ENCODE measurements at places on chromosomes 3 and 15.
A peak's percentile ranks its signal among the peaks of the same experiment; 100 is the strongest.

DNA sequence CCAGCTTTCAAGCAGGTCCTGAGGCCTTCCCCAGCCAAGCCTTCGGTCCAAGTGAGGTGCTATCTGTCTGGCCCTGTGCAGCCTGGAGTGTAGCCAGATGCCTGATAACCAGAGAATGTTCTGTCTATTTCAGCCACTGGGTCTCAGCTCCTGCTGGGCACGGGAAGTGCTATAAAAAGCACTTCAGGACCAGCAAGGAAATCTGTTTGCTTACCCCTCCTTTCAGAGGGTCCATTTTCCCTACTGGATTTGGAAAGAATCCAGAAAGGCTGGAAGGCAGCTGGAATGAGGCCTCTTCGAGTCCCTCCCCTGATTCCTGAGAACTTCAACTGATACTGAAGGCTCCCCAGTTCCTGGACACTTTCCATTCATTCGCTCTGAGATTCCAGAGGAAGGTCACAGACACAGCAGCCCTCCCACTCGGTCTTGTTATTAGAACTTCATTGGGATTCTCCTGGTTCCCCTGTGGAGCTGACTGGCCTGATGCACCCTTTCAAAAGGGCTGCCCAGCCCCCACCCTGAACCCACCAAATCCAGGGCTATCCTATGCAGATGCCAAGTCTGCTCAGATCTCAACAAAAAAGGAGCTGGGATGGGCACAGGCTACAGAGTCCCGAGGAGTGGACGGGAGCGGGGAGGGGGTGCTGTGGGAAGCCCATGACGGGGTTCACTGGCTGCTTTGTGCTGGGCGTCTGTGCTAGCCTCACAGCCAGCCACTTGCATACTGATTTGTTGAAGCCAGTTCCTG lies 70.4 kb downstream of the UMPS start:
- DNase-seq, result no peak
- H3K4me1 ChIP-seq, result peaks cover 4% of the 10 kb centered on the region
- no peaks in the 10 kb centered on the region for H3K27me3 ChIP-seq
- H3K36me3 ChIP-seq, result peaks cover 93% of the 10 kb centered on the region
- peak overlapping the region; percentile 32 for H3K27ac ChIP-seq
- H3K4me3 ChIP-seq, result no peak overlapping the region

GRCh38 chr3:139679220-139679775 lies 1.5 kb upstream of the NMNAT3 start:
- no peaks in the 10 kb centered on the region for H3K4me1 ChIP-seq
- H3K27ac ChIP-seq, result no peak overlapping the region
- H3K27me3 ChIP-seq, result peaks cover 40% of the 10 kb centered on the region
- no peaks in the 10 kb centered on the region for H3K36me3 ChIP-seq
- no peak overlapping the region for H3K4me3 ChIP-seq

DNA sequence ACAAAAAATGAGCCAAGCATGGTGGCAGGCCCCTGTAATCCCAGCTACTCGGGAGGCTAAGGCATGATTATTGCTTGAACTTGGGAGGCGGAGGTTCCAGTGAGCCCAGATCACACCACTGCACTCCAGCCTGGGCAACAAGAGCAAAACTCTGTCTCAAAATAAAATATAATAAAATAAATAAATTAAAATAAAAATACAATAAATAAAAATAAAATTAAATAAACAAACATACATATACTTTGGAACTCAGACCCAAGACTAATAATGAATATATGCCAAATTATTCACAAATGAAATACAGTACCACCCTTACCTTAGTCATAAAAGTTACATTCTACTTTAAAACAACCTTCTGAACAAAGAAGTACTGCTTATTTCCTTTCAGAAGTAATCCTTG lies 81.8 kb downstream of the SCAPER start:
- H3K36me3 ChIP-seq, result no peaks in the 10 kb centered on the region
- no peaks in the 10 kb centered on the region for H3K4me1 ChIP-seq
- DNase-seq, result no peak
- no peak overlapping the region for H3K4me3 ChIP-seq
- no peak overlapping the region for H3K27ac ChIP-seq
- H3K27me3 ChIP-seq, result no peaks in the 10 kb centered on the region

- H3K27ac ChIP-seq, result no peak overlapping the region
- H3K36me3 ChIP-seq, result peaks cover 7% of the 10 kb centered on the region
- H3K4me3 ChIP-seq, result no peak overlapping the region
- H3K27me3 ChIP-seq, result no peaks in the 10 kb centered on the region
- DNase-seq, result no peak
Measured at GRCh38 chr15:56950979-56951378, 32.5 kb downstream of the TCF12 start.

- H3K36me3 ChIP-seq, result peaks cover 29% of the 10 kb centered on the region
- no peak overlapping the region for H3K27ac ChIP-seq
- no peak for DNase-seq
- H3K4me3 ChIP-seq, result no peak overlapping the region
Measured at GRCh38 chr3:193680220-193680619, 87.2 kb downstream of the OPA1 start.

DNA sequence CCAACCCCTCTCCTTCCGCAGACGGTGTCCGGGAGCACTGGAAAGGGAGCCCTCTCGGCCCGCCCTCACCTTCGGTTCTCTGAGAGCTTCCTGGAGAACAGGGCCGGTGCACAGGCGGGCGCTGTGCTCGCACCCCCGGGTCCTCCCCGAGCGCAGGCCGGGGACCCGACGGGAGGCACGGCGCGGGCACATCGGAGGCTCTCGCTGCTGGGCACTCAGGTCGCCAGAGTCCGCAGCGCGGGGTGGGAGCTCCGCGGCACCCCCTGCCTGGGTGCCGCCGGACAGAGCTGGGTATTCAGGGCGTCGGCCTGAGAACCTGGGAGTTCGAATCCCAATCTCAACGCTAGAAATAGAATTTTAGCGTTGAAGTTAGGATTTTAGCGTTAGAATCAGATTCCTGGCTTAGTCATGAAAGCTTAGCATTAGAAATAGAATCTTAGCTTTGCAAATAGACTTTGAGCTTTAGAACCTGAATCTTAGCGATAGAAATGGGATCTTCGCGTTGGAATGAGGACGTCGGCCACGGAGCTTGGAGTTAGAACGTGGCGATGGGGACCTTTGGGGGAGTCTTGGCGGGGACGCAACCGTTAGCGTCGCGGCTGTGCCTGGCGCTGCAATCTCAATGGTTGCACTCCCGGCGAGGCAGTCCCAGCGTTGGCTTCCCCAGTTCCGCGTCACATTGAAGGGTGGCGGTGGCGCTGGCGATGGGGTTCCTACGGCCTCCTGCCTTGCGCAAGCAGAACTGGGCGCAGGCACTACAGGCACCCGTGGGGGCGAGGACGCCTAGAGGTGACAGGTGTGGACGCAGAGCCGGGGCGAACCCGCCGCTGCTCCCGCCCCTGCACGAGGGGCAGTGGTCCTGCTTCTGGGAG lies 549 bp downstream of the TRH start:
- DNase-seq, result peak; percentile 71
- H3K4me1 ChIP-seq, result no peaks in the 10 kb centered on the region
- peaks cover 97% of the 10 kb centered on the region for H3K27me3 ChIP-seq
- no peaks in the 10 kb centered on the region for H3K36me3 ChIP-seq
- no peak overlapping the region for H3K27ac ChIP-seq
- peak overlapping the region; percentile 69 for H3K4me3 ChIP-seq

DNA sequence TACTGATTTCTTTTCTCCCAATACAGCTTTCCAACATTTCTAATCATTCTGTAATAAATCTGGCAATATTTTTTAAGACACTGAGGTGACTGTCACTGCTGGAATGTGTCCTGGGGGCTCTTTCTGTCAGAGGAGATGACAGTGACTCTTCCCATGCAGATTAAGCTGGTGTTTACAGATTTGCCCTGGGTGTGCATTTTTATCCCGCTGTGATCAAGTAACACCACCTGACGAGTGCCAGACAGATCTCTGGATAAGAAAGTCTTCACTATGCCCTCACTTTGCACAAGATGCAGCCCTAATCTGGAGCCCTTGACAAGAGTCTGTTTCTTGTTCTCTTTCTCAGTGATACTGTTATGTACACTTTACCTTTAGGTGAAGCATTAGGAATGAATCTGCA lies 477.7 kb downstream of the ZIC1 start:
- no peaks in the 10 kb centered on the region for H3K27me3 ChIP-seq
- peak overlapping the region; percentile 34 for H3K27ac ChIP-seq
- H3K36me3 ChIP-seq, result no peaks in the 10 kb centered on the region
- H3K4me1 ChIP-seq, result peaks cover 15% of the 10 kb centered on the region

DNA sequence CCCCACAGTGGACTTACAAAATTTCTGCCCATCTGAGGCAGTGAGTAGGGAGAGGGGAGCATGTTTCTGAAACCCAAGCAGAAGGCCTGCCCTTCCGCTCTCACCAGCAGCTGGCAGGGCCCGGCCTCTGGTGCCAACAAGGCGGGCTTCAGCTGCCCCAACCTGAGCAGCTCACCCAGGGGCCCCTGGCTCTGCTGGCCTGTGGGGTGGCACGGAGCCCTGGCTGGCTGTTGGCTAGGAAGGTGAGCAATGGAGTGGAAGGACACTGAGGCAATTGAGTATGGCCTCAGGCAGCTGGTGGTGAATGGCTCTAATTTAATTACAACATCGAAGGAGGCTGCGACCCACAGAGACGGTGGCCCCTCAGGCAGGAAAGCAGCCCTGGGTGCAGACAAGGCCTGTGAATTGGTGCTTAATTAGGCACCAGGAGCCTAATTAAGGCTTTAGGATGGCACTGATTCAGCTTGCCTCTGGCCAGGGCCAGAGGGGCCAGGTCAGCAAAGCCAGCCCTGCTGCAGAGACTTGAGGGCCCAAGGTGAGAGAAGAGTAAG lies 60.9 kb downstream of the ST8SIA2 start:
- peaks cover 5% of the 10 kb centered on the region for H3K4me1 ChIP-seq
- H3K4me3 ChIP-seq, result no peak overlapping the region
- H3K27me3 ChIP-seq, result no peaks in the 10 kb centered on the region

DNA sequence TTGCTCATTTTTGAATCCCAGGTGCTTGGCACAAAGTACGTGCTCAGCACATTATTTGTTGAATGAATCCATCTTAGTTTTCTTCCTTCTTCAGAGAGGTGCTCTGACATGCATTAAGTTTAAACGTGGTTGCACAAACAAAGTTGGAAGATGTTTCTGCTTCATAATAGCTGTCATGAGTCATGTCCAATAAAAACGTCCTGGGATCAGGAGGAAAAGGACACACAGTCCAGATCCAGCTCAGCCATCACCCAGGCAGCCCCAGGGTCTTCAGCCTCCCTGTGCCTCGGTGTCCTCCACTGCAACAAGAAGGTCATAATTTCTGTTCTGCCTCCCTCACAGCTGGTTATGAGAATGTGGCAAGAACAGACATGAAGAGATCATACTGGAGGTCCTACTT lies 55.4 kb downstream of the CCNL1 start:
- H3K27ac ChIP-seq, result no peak overlapping the region
- H3K36me3 ChIP-seq, result no peaks in the 10 kb centered on the region
- no peak for DNase-seq
- H3K4me3 ChIP-seq, result no peak overlapping the region
- H3K27me3 ChIP-seq, result no peaks in the 10 kb centered on the region

GRCh38 chr3:87260270-87260669 lies 16.1 kb downstream of the POU1F1 start:
- no peak overlapping the region for H3K4me3 ChIP-seq
- no peak overlapping the region for H3K27ac ChIP-seq
- no peaks in the 10 kb centered on the region for H3K4me1 ChIP-seq

DNA sequence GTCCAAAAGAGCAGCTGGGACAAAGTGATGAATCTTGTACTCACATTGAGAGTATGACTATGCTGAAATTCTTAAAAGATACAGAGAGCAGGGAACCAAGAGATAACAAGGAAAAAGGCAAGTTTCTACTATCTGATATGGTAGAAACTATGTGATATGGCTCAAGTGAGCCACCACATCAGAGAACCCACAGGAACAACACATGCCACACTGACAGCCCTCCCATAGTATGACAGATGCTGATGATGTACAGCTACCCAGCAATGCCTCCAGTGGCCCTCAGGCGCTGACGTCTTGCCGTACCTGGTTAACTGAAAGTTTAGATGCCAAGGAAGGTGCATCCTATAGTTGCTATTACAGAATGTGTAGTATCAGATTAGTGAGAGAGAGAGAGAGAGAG lies 42.4 kb downstream of the CHAC1 start:
- H3K36me3 ChIP-seq, result peaks cover 74% of the 10 kb centered on the region
- no peak overlapping the region for H3K4me3 ChIP-seq
- no peaks in the 10 kb centered on the region for H3K27me3 ChIP-seq
- H3K4me1 ChIP-seq, result peaks cover 6% of the 10 kb centered on the region
- no peak overlapping the region for H3K27ac ChIP-seq

- no peaks in the 10 kb centered on the region for H3K27me3 ChIP-seq
- no peak overlapping the region for H3K27ac ChIP-seq
- no peak overlapping the region for H3K4me3 ChIP-seq
- peaks cover 69% of the 10 kb centered on the region for H3K36me3 ChIP-seq
- no peak for DNase-seq
Measured at GRCh38 chr3:44995142-44995770, 19.2 kb downstream of the EXOSC7 start.

DNA sequence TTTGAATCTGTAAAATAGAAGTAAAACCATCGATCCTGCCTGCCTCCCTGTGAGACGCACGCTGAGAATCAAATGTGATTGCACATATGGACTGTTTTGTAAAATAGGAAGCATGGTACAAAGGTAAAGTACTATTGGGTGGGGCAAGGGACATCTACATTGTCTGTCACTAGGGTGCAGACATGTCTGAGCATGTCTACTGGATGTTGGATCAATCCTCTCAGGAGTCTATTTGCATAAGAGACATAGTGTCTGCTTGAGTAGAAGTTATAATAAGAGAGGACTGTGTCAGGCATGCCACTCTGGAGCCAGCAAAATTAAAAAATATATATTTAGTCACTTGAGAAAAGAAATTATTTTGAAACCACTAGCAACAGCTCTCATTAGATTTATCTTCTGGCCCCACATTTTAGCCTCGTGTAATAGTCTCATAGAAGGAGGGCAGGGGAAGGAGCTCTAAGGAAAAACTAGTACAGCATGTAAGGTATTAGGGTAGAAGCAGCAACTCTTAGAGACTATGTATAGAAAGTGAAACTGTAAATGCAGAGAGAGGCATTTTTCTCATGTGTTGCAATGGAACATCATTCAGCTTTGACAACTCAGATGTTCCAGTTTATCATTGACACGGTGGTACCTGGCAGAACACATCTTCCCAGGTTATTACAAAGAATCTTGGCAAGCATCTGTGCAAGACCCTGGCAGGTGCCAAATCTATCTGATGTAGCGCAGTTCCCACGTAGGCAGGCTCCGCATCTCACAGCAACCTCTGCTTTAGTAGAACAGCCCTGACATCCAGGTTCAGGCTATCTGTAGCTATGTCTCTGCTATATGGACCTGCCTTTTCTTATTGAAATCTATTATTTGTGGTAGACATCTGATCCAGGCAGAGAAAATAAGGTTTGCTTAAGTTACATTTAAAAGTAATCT lies 85.2 kb upstream of the CHL1 start:
- peak overlapping the region; percentile 29 for H3K27ac ChIP-seq
- DNase-seq, result no peak
- H3K4me3 ChIP-seq, result no peak overlapping the region
- no peaks in the 10 kb centered on the region for H3K27me3 ChIP-seq
- no peaks in the 10 kb centered on the region for H3K36me3 ChIP-seq

DNA sequence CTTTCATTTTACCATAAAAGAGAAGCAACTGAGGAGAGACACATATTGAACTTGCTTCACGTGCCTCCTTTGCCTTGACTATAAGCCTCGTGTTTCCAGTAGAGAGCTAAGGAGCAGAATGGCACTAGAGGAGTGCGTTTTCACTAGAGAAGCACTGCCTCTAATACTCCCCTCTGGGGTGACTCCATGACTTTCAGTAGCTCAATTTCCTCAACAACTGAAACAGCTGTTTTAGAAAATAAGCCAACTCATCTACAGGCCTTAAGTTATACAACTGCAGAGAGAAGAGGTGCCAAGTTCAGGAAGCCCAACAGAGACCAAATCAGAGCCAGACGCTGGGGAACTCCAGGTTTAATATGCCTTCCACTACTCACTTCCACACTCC lies 1.9 kb downstream of the UBP1 start:
- DNase-seq, result no peak
- H3K4me1 ChIP-seq, result no peaks in the 10 kb centered on the region
- H3K4me3 ChIP-seq, result peak overlapping the region; percentile 87
- H3K36me3 ChIP-seq, result no peaks in the 10 kb centered on the region
- H3K27me3 ChIP-seq, result no peaks in the 10 kb centered on the region

Measured in endodermal cell (in vitro differentiated cells).